ENCODE measurements at places on chromosomes 12 and 14.

- no peak for DNase-seq
These were observed 49.9 kb downstream of the ESR2 start for GRCh38 chr14:64244279-64244678.

DNA sequence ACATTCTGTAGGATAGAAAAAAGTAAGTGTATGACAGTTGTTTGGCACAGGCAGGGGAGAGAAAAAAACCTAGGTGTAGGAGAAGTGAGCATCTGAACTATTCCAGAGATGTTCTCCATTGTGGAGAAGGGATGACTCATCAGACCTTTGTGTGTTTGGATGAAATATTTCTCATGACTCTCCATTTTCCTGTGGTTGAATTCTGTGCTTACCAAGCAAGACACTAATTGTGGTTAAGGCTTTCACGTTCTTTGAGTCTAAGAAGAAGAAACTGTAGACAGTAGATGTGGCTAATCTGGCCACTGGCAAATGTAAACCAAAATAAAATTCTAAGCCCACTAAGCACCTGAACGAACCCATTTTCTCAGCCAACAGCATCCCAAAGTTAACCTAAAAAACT is 107.9 kb upstream of the GZMB start:
- no peak for DNase-seq

GRCh38 chr12:48972213-48972951 is 847 bp upstream of the WNT10B start:
- no peak for DNase-seq

- no peak for DNase-seq
These were observed 562.2 kb downstream of the VRK1 start for GRCh38 chr14:97359341-97359740.

DNA sequence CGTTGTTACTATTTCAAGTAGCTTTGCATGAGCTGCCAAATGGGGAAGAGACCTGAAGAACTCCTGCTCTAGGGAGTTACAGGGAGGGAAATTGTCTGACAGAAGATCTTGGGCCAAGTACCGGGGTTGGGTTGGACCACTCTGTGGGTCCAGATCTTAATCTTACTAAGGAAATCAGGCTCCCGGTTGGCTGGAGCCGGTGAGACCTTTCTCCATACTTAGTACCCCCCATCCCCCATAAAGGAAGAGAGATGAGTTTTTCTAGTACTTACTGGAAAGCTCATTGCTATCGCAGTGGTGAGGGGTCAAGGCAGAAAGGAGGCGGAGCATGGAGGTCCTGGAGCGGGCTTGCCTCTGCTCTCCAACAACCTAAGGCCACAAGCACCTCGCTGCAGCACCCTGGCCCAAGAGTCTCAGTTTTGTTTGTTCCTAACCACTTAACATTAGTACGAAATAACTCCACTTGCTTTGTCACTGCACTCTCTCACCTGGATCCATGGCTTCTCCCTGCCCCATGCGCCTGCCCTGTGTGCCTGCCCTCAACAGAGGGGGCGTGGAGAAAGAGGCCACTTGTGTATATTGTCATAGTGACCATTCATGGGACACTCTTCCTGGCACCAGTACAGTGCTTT is 6.8 kb upstream of the UNC119B start:
- no peak for DNase-seq

DNA sequence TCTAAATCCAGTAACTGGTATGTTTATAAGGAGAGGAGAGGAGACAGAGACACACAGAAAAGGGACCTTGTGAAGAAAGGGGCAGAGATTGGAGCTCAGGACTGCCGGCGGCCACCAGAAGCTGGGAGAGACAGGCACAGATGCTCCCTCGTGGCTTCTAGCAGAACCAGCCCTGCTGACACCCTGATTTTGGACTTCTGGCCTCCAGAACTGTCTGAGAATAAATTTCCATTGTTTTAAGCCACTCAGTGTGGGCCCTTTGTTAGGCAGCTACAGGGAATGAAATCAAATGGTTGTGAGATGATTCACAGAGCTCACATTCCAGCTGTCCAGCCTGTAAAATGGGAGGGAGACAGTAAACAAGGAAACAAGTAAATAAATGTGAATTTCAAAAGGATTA is 47.6 kb downstream of the TMEM132C start:
- no peak for DNase-seq

GRCh38 chr12:131047789-131048610 is 94.3 kb downstream of the ADGRD1 start:
- no peak for DNase-seq

- no peak for DNase-seq
These were observed 18.9 kb upstream of the CFL2 start for GRCh38 chr14:34733245-34733644.

DNA sequence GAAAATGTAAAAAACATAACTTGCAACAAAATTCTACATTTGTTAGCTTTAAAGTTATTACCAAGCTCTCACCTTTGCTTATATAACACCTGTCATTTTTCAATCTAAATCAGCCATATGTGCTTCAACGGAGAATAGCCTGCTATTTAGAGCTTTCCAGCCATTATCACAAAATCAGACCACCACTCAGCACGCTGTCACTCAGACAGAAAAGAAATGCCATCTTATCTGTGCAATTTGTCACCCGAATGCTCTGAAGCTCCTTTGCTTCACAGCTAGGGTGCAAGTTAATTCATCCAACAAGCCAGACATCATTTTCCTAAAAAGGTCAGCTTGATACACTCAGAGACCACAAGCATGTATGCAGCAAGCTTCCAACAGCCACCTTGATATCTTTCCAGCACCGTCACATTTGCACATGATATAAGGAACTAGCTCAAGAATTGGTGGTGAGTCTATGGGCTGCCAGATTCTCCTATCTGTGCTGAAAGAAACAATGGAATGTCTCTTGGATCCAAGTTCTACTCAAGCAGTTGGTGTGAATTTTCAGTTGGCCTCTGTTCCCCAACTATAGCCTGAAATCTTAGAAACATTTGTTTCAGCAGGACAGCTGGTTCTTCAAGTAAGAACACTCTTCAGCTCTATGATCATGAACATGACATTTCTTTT is 20.0 kb upstream of the IFNG-AS1 start:
- DNase-seq: no peak

DNA sequence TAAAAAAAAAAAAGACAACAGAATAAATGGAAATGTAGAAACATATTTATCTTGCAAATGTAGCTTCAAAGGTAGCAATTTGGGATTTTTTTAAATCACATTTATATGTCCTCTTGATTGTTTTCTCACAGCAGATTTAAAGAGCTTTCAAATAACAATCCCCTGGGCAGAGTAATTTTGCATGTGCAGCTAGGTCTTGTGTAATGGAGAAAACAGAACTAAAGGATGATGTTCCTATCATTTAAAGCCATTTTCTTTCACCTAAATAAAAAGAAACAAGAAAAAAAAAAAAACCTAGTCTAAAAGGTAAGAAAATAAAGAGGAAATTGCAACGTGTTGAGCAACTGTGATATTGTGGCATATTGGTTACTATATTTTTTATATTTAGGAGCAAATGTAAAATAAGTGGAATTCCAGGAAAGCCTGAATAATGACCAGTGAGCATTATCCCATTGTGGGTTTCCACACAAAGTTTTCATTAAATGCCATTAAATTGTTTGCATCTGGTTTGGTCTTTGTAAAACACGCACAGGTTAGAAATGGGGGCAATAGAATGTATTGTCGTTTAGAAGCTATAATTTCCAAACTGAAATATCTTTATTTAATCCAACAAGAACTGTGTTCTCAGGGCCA is 215.6 kb downstream of the SLC6A15 start:
- no peak for DNase-seq

GRCh38 chr14:93975791-93976476 is 436 bp downstream of the ASB2 start:
- DNase-seq: peak; percentile 24

GRCh38 chr14:77303417-77304156 is 17.1 kb downstream of the POMT2 start:
- peak; percentile 40 for DNase-seq

DNA sequence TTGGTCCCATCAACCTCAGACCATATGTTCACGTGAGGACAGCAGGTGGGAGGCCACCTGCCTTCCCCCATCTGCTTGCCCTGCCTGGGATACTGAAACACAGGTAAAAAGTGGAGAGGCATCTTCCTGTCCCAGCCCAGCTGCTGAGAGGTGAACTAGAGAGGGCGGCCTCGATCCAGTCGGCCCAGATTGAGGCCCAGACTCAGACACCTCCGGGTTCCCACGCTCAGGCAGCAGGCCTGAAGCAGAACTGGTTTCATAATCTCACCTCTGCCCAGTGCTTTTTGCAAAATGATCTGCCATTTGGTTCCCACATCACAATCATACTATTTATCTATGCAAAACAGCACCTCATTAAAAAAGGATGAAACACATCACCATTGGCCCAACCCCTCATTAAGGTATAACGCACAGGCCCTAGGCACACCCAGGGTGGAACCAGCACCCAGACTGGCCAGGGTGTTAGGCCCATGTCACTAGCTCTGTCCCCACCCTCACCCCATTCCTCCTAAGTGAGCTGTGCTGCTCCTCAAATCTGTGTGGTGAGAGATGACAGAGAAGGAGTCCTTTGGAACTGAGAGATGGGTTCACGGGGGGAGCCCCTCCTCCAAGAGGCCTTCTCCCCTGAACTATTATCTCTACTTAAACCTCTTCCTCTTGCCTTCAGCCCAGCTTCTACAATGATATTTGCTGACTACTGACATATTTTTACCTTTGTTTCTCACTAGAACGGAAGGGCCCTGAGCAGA is 81.1 kb downstream of the ZFP36L1 start:
- DNase-seq: no peak

GRCh38 chr14:38257507-38257906 is 1.6 kb upstream of the CLEC14A start:
- no peak for DNase-seq

DNA sequence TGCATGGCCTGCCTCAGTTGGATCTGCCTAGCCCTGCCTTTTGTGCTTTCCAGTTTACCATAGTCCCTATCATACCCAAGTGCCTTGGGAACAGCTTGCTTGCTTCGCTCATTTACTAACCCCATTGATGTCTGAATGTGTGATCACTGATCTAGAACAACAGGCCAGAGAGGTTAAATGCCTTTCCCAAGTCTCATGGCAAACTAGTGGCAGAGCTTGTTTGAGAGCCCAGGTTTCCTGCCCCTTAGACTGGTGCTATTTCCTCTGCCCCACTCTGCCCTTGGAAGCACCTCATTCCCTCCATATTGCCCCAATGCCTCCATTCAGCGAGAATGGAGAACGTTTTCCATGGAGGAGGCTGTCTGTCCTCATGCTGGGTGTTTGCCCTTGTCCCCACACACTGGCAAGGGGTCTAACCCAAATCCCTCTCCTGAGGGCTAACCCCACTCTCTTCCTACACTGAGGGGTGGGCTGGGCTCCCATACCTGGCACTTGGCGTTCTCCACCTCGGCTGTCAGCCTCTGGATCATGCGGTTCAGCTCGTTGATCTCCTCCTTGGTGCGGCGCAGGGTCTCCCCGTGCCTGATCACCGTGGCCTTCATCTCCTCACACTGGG is 19.8 kb downstream of the KRT7 start:
- no peak for DNase-seq

DNA sequence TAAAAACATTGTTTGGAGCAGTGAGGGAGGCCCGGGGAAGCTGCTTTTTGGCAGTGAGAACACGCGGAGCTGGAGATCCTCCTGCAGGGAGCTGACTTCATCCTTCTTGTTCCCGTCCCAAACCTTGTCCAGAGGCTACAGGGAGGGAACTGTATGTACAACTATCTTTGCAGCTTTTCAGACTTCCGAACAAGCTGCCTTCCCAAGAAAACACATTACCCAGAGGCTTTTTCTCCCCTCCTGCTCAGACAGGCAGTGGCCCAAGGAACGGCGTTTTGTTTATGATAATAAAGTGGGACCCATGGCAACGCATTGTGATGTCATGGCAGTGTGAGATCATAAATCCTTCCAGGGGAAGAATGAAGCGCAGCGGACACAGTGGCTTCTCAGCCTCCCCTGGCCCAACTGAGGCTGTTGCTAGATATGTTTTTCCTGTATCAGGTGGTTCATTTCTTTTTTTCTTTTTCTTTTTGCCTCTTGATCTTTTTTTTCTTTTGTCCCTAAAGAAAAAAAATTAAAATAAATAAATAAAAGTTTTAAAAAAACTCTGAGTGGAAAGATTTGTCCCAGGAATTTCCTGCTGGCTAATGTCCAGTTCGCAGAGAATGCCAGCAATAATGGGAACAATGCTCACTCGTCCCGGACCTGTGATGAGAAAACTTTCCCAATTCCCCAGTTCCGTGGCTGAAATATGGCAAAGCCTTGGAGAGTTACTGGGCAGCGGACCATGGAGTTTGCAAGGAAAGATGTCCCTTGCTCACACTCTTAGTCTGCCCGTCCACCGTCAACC is 103.4 kb upstream of the MAP1LC3B2 start:
- no peak for DNase-seq

DNA sequence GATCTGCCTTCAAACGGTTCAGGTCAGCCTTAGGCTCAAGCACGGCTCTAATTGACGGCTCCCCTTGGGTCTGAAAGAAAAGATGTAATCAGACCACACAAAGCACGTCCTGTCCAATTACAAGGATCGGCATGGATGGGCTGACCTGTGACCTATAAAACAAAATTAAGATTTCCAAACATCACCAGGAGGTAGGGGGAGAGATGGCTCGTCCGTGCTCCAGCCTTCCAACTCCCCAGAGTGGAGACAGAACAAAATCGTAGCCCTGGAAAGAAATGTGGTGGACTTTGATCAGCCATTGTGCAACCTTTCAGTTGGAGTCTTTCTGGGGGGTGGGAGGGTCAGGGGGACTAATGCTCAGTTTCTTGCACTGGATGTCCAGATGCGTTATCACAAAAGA is 226.6 kb upstream of the DIO3 start:
- no peak for DNase-seq

GRCh38 chr12:123471374-123472068 is 13.6 kb downstream of the SNRNP35 start:
- no peak for DNase-seq

DNA sequence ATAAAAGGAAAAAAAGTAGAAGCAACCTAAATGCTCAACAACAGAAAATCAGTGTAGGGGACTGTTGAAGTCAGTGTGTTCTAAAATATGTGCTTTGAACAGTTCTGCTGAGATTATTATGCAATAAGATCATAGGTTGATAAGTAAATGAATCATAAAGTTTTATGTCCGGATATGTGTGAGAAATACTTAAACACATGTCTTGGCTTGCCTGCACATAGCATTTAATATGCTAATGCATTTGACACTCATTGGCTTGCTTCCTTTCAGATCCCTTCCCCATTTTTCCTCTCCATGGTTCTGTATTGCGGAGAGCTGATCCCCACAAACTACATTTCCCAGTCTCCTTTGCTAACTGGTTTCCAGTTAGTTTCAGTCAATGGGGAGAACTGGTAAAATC is 573.8 kb upstream of the TBX3 start:
- no peak for DNase-seq

DNA sequence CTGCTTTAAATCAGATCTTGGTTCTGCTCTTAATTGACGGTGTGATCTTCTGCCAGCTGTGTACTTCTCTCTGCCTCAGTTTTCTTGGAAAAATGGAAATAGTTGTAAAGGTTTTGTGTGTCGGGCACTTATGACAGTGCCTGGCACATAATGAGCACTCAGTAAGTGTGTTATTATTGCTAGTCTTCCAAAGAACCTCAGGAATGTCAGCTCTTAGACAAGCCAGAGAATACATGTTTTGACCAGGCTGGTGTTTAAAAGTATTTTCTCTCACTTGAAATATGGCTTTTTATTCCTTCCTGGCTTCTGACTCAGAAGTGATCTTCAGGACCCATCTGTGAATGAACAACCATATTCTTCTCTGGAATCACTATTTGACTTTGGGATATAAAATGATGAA is 304.1 kb downstream of the SNAPC1 start:
- DNase-seq: no peak

GRCh38 chr12:20383612-20384011 is 15.3 kb downstream of the PDE3A start:
- DNase-seq: no peak
